ENCODE measurements at places on chromosomes 7 and 10.

GRCh38 chr7:107179326-107180164, 10.7 kb downstream of the HBP1 start:
- DNase-seq: no peak

GRCh38 chr10:80966326-80966986, 428.8 kb downstream of the SH2D4B start:
- no peak for DNase-seq

DNA sequence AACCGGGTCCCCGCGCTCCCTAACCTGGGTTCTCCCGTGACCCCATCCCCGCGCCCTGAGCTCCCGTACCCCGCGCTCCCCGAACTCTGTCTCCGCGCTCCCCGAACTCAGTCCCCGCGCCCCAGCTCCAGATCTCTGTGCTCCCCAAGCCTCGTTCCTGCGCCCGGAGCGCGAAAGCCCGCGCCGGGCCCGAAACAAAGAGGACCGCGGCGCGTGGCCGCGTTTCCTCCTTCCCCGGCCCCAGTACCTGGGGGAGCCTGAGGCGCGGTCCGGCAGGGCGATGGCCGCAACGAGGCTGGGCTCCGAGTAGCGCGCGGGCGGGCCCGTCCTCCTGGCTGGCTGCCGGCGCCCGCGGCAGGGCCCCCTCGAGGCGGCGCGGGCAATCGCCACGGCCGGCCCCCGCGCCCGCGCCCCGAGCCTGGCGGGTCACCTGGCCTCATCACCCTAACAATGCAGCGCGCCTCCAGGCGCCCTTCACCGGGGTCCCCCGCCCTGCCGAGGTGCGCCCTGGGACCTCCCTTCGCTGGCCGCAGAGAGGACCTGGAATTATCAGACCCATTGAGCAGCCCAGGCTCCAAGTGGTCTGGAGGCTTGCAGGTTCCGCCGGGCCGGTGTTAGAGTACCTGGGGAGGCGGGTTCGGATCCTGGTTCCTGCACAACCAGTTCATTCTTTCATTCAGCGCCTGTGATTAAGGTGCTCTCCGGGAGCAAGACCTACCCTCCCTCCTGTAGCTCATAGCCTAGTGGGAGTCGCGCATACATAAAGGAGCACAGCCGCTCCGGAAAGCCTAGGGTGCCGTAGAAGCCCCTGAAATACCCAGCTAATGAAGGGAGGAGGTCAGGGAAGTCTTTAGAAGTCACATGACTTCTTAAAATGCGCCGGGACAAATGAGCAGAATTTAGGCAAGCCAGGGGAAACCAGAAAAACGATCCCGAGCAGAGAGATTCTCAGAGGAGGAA, at the start of gene TNS3:
TNS3 (minus strand) TSS at position 308 of the 960 bp plus-strand sequence. CDS start 142,475 bp downstream, outside the sequence.
- no peak for DNase-seq

- DNase-seq: no peak
These were observed 259.8 kb upstream of the AOAH start for GRCh38 chr7:36984041-36984521.

GRCh38 chr7:13851736-13852135, 137.7 kb downstream of the ETV1 start:
- DNase-seq: no peak

DNA sequence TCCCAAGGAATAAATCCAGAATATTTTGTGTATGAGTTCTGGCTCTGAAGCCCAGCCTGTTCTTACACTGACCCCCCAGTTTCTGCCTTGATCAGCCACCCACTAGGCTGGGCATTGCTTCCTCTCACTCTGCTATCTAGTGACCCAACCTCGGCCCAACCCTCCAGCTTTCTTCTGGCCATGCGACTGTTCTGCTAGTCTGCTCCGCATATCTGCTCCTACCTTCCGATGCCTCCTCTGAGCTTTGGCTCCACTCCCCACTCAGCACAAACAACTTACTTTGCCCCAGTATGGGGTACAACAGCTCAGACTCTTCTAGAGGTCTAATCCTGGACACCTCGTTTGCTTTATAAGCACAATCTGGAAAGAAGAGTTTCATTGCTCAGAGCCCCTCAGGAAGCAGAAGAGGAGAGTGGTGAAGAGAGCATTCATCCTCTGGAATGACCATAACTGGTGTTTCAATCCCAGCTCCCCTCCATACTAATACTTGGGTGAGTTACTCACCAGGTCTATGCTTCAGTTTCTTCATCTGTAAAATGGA, 99.6 kb downstream of the NPSR1 start:
- no peak for DNase-seq

- no peak for DNase-seq
These were observed 15.4 kb upstream of the VDAC2 start for GRCh38 chr10:75195035-75195763.

- DNase-seq: no peak
These were observed 3.0 kb upstream of the PANK1 start for GRCh38 chr10:89648074-89648473.

GRCh38 chr10:72043016-72043834, 45.1 kb downstream of the SPOCK2 start:
- no peak for DNase-seq

GRCh38 chr10:78947226-78947625, 121.5 kb upstream of the ZMIZ1 start:
- DNase-seq: no peak

- DNase-seq: no peak
These were observed 90.6 kb upstream of the OIT3 start for GRCh38 chr10:72802763-72803505.

GRCh38 chr10:50432211-50433009, 181.1 kb upstream of the ASAH2 start:
- no peak for DNase-seq

Measured in NCI-H1105 (cell line).